ENCODE measurements at places on chromosomes 3 and 15. TPM values are rescaled to one million over a fixed set of nuclear protein-coding genes. Genes with fewer than 3 reads are reported as not detected.

DNA sequence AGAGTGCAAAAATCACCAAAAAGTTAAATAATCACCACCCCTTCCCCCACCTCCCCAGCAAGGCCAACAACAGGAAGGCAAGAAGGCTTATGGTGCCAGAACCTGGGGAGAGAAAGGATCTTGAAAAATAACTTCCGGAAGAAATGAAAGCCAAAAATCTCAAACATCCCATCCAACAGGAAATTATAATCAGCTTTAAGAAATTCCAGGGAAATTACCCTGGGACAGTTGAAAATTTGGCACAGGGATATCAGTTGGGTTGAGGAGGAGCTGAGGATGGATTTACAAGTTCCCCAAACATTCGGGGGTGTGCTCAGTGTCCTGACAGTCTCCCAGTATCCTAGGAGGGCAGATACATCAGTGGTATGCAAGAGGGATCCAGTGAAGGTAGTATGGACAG is 82.7 kb downstream of the POLR2M start:
- no peak for DNase-seq
- no peak overlapping the region for H3K27ac ChIP-seq
- H3K27me3 ChIP-seq, result no peaks in the 10 kb centered on the region
- H3K4me3 ChIP-seq, result no peak overlapping the region
- no peaks in the 10 kb centered on the region for H3K36me3 ChIP-seq
- no peaks in the 10 kb centered on the region for H3K4me1 ChIP-seq

GRCh38 chr3:54079314-54079713 is 43.0 kb upstream of the CACNA2D3 start:
- no peak for DNase-seq
- H3K27me3 ChIP-seq, result peaks cover 4% of the 10 kb centered on the region
- H3K36me3 ChIP-seq, result no peaks in the 10 kb centered on the region
- no peak overlapping the region for H3K4me3 ChIP-seq

DNA sequence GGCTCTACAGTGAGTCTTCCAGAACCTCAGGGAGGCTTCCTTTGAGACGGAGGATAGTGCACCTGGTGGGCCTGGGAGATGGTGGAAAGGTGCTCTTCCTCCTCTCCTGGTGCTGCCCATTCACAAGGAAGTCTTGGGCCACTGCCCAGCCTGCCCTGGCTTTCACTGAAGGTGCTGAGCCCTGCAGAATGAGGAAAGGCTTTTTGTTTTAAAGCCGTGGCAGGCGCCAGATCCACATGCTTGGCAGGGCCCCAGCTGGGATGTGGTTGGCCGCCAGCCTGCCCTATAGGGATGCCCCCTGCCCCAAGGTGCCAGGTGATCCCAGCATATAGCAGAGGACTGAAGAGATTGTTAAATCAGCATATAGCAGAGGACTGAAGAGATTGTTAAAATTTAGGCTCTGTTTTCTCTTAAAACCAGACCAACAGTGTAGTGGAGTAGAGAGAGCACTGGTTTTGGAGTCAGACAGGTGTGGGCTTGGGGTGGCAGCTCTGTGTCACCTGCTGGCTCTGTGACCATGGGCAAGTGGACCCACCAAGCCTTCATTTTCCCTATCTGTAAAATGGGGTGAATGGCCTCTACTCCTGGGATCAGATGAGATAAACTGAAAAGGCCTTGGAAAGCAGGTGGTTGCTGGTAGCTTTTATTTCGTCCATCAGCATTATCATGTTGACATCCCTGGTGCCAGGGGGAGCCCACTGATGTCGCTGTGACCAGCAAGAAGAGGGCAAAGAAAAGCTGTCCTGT is 53.3 kb downstream of the SLC6A6 start:
- no peaks in the 10 kb centered on the region for H3K36me3 ChIP-seq
- no peaks in the 10 kb centered on the region for H3K27me3 ChIP-seq
- DNase-seq, result no peak
- H3K4me1 ChIP-seq, result peaks cover 13% of the 10 kb centered on the region
- no peak overlapping the region for H3K27ac ChIP-seq

DNA sequence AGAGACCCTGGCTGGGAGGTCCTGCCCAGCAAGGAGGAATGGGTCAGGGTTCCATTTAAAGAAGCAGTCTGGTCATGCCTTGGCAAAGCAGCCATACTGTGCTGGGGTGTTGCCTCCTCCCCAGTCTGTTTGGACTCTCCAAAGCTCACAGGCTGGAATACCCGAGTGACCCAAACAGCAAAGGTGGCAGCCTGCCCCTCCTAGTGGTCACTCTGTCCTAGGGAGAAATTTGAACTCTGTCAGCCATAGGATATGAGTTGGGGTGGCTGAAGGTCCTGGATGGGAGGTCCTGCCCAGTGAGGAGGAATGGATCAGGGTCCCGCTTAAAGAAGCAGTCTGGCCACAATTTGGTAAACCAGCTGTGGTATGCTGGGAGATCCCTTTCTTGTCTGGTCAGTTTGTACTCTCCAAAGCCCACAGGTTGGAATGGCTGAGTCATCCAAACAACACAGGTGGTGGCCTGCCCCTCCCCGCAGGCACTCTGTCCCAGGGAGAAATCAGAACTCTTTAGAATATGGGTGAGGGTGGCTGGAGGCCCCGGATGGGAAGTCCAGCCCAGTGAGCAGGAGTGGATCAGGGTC is 45.0 kb downstream of the CCR1 start:
- no peaks in the 10 kb centered on the region for H3K36me3 ChIP-seq
- H3K4me3 ChIP-seq, result no peak overlapping the region
- no peak for DNase-seq
- peak overlapping the region; percentile 66 for H3K27ac ChIP-seq
- no peaks in the 10 kb centered on the region for H3K4me1 ChIP-seq
- no peaks in the 10 kb centered on the region for H3K27me3 ChIP-seq

- peaks cover 17% of the 10 kb centered on the region for H3K4me1 ChIP-seq
- no peak overlapping the region for H3K4me3 ChIP-seq
- H3K36me3 ChIP-seq, result peaks cover 6% of the 10 kb centered on the region
- no peaks in the 10 kb centered on the region for H3K27me3 ChIP-seq
- peak; percentile 14 for DNase-seq
- peak overlapping the region; percentile 11 for H3K27ac ChIP-seq
Observed at GRCh38 chr3:48405971-48406370, 23.9 kb downstream of the PLXNB1 start.

DNA sequence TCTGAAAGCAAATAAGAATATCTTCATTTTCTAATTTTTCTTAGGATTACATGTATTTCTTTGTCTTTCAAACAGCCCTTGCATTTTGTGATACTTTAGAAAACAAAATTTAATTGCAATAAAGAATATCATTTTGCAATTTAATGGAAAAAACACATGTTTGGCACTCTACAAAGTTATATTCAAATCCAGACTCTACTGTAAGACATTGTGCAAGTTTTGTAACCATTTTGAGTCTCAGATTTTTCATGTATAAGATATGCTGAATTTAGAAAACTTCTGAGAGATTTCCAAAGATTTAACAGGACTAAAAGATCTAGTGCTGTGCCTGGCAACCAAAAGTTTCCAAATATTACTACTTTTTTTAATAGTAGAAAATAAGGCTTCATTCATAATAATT is 187.1 kb upstream of the AGTR1 start:
- no peaks in the 10 kb centered on the region for H3K27me3 ChIP-seq
- H3K4me1 ChIP-seq, result no peaks in the 10 kb centered on the region
- H3K4me3 ChIP-seq, result no peak overlapping the region
- no peak for DNase-seq

- no peaks in the 10 kb centered on the region for H3K4me1 ChIP-seq
- H3K4me3 ChIP-seq, result peak overlapping the region; percentile 42
Observed at GRCh38 chr15:42155546-42156242, 742 bp downstream of the PLA2G4F start.

DNA sequence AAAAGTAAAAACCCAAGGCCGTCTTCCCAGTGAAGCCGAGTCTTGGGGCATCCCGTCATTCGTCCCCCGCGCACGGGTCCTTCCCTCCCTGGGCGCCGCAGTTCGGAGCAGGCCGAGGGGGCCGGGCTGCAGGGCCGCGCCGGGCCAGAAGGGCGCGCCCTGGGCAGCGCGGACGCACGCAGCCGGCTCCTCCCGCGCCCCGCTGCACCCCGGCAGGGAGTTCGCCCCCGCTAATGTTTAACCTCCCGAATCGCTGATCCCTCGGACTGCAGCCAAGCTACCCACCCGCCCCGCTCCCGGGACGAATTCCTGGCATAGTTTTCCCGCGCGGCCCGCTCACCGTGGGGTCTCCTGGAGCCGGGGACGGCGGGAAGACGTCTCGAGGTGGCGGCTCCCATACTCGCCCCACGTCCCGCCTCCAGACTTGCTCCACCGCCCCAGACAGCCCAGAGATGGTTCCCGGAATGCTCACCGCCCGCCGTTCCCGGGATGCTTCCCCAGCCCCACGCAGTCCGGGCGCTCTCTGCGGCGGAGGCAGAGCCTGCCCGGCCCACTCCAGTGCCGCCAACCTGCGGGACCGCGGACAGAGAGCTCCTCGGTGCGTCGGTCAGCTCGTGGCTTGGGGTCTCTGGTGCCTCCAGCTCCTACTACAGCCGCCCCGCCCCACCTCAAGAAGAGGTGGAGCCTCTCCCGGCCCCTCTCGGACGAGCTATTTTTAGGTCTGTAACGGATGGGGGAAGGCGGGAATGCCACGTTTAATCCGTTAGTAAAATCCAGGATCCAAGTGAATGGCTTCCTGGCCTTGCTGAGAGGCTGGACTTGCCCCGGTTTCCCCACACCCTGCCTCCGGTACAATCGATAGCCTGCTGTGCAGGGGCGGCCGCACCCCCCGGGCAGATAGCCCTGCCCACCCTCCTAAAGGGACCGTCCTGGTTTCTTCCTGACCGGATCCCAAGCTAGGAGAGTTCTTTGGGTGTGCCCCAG is at the start of gene DZIP1L:
Gene DZIP1L, minus strand, starts transcription at position 621 of the 984 bp plus-strand sequence. CDS start 11,637 bp downstream, outside the sequence.
- H3K27me3 ChIP-seq, result no peaks in the 10 kb centered on the region
- no peaks in the 10 kb centered on the region for H3K36me3 ChIP-seq
- peak within 1 kb of the TSS; percentile 73 for H3K4me3 ChIP-seq
- peak within 1 kb of the TSS; percentile 85 for H3K27ac ChIP-seq
- no peak for DNase-seq

DNA sequence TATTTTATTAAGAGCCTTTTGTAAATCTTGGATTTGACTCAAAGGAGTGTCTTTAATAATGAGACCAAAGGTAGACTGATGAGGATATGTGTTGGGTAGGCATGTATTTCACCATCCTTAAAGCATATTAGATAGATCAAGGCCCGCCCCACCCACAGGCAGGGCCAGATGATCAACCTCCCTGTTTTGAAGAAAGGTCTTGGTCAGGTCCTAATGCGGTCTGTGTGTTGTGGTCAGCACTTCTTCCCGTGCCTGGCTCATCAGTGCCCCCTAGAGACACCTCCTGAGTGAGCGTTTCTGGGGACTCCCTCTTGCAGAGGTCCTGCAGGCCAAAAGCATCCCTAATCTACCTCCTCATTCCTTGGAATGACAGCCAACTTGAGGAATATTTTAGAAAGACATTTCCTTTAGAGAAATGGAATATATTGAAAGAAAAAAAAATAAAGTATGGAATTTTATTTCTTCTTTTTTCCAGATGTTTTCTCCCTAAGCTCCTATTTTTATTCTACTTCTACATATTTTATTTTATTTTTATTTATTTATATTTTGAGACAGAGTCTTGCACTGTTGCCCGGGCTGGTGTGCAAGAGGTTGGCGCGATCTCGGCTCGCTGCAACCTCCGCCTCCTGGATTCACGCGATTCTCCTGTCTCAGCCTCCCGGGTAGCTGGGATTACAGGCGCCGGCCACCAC is 6.0 kb downstream of the TM4SF4 start:
- H3K36me3 ChIP-seq, result no peaks in the 10 kb centered on the region
- H3K27me3 ChIP-seq, result no peaks in the 10 kb centered on the region
- peak; percentile 84 for DNase-seq
- H3K4me1 ChIP-seq, result no peaks in the 10 kb centered on the region
- peak overlapping the region; percentile 44 for H3K27ac ChIP-seq

DNA sequence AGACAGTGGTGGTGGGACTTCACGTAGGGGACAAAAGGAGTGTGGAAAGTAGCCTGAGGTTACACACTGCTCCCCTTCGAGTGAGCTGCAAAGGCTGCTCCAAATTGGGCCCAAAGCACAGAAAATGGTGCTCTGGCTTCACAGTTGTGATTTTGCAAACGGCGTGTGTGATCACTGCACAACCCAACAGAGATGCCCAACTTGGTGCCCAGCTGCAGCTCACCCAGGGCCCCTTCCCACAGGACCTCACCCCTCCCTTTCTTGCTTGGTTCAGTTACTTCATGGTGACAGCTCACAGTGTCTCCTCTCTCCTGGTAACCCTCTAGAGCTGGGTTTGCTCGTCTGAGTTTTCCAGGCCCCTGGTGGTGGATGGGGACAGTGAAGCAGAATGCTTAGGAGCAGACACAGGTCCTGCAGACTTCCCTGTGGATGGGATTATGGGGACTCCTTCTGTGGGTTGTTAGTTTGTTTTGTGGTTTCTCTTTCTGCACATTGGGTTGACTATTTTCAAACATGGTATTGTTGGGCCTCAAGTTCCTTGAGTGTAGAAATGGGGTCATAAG is 98.3 kb downstream of the TOP2B start:
- H3K4me1 ChIP-seq, result no peaks in the 10 kb centered on the region
- no peaks in the 10 kb centered on the region for H3K36me3 ChIP-seq
- H3K27me3 ChIP-seq, result no peaks in the 10 kb centered on the region
- H3K27ac ChIP-seq, result no peak overlapping the region
- no peak overlapping the region for H3K4me3 ChIP-seq
- DNase-seq, result no peak

LRRC31 gene
- 0.29 TPM for total RNA-seq

C3orf62 gene
- 4.2 TPM for total RNA-seq

SELENOS gene
- total RNA-seq, result 76.4 TPM

SI gene
- total RNA-seq, result not detected

FSD2 gene
- total RNA-seq, result under 0.01 TPM

MED12L gene
- total RNA-seq, result 1.6 TPM

EHHADH gene
- total RNA-seq, result 10.6 TPM

All from breast epithelium (tissue), 4 donors.